ENCODE measurements at places on chromosomes 12 and 14. TPM values are rescaled to one million over a fixed set of nuclear protein-coding genes. Genes with fewer than 3 reads are reported as not detected.

Gene DBX2
- total RNA-seq: 0.19 TPM

Gene RHEBL1
- 1.1 TPM for total RNA-seq

Gene ADGRD1
- total RNA-seq: 97.6 TPM

Gene TM9SF1
- 37.3 TPM for total RNA-seq

Gene LRRC23
- total RNA-seq: 5.3 TPM

Gene SLC25A21
- 1.3 TPM for total RNA-seq

Gene MGP
- 7,115 TPM for total RNA-seq

Gene MBD6
- 77.4 TPM for total RNA-seq

Gene KRT83
- not detected for total RNA-seq

Gene PTPRB
- 38.3 TPM for total RNA-seq

Gene G2E3
- 15.9 TPM for total RNA-seq

Gene SERPINA9
- not detected for total RNA-seq

Gene SIX6
- not detected for total RNA-seq

DNA sequence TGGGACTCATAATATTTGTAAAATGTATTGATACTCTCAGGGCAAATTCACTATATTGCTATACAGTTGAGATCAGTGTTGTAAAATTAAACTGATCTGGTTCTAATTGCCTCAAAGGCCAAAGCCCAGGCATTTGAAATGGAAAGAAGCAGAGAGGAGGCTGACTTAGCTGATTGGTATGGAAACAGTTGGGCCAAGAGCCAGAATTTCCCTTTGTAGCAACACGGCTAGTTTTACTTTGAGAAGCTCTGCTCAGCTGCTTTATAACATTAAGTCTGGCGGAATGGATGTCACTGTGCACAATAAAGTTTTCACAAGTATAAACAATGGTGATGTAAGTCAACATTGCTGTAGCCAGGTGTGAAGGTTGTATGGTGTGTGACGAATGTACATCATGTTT, 186.4 kb downstream of the MSRB3 start:
- DNase-seq: no peak

- DNase-seq: no peak
Measured at GRCh38 chr12:91620992-91621391, 438.4 kb upstream of the DCN start.

GRCh38 chr12:125470838-125471783, 405.9 kb downstream of the AACS start:
- no peak for DNase-seq

DNA sequence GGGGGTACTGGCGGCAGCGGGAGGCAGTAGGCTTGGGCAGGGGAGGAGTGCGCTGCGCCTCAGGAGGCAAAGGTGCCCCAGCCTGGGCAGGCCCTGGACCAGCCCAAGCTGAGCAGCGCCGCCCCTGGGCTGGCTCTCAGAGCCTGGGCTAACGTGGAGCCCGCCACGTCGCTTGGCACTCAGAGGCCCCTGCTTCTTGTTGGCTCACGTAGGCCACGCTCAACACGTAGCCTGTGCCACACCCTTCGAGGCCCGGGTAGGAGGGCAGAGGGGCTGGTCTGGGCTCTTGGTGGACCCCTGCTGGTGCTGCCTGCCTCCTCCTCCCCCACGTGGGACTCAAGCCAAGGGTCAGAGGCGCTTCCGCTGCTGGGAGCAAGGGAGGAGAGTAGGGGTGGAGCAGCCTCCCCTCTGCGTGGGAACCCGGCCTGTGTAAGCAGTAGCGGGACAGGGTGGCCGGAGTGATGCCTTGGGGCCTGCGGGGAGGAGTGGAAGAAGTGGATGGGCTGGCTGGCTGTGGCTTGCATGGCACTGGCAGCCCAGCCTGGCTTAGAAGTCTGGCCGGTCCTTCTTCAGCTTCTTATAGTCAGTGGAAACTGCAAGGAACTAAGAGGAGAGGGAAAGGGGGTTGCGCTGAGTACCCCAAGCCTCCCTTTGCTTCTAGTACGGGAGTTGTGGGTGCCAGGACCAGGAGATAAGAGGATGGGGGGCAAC, 5.7 kb downstream of the SHMT2 start:
- DNase-seq: peak; percentile 93

- DNase-seq: no peak
Measured at GRCh38 chr12:94969424-94969823, 34.1 kb downstream of the NDUFA12 start.

- DNase-seq: peak; percentile 52
Measured at GRCh38 chr14:95496690-95497259, 19.7 kb downstream of the SYNE3 start.

DNA sequence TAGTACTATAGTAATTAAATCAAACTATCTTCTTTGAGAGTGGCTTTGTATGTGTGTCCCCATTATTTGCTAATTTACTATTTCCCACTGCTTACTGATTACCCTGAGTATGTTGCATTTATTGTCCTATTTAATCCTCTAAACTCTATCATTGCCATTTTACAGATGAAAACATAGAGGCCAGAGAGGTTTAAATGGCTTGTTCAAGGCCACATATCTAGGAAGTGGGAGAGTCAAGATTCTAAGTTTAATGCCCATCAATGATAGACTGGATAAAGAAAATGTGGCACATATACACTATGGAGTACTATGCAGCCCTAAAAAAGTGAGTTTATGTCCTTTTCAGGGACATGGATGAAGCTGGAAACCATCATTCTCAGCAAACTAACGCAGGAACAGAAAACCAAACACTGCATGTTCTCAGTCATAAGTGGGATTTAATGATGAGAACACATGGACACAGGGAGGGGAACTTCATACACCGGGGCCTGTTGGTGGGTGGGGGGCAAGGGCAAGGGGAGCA, 419.7 kb downstream of the ZFP36L1 start:
- no peak for DNase-seq

- no peak for DNase-seq
Measured at GRCh38 chr12:29544428-29545101, 47.1 kb upstream of the OVCH1 start.

- DNase-seq: no peak
Measured at GRCh38 chr12:93803424-93803807, 126.2 kb downstream of the CRADD start.

- no peak for DNase-seq
Measured at GRCh38 chr12:117596968-117597367, 235.5 kb upstream of the NOS1 start.

DNA sequence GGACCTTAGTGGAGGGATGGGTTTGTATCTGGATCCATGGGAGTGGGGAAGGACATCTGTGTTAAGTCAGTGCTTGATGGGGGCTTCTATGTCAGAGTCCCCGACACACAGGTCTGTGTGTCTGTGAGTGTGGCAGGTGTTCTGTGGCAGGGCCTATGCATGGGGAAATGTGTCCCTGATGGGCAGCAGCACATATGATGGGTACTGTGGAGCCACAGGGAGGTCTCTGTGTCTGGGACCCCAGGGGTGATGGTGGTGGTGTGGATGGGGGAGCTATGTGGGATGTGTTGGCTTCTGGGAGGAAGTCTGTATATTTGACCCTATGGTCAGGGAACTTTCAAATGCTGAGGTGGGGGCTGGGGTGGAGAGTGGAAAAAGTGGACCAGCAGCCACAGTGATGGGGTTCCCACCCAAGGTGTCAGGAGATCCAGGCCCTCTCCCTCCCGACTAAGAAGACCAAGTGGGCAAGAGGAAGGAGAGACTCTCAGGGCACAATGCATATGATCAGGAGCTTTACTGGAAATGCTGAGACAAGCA, 16.5 kb downstream of the KRT7 start:
- no peak for DNase-seq

- no peak for DNase-seq
Measured at GRCh38 chr14:60965402-60965801, 15.5 kb downstream of the TRMT5 start.

- no peak for DNase-seq
Measured at GRCh38 chr12:71746974-71747611, 7.6 kb upstream of the RAB21 start.

DNA sequence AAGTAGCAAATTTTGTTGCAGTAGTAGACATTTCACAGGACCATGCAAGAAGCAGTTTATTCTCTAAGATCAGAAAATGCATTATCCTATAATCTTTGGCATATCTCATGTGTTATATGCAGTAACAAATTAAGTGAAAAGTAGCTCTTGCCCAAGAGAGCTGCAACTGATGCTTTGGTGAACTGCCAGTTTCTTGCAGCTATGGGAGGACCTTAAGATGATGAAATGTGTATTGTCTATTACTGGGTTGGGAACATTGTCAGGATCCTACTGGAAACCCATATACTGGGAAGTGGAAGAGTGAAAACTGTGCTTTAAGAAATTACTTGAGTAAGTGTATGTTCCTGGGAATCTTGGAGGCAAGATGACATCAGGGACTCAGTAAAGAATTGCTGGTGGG, 238.8 kb downstream of the DACT1 start:
- DNase-seq: no peak

DNA sequence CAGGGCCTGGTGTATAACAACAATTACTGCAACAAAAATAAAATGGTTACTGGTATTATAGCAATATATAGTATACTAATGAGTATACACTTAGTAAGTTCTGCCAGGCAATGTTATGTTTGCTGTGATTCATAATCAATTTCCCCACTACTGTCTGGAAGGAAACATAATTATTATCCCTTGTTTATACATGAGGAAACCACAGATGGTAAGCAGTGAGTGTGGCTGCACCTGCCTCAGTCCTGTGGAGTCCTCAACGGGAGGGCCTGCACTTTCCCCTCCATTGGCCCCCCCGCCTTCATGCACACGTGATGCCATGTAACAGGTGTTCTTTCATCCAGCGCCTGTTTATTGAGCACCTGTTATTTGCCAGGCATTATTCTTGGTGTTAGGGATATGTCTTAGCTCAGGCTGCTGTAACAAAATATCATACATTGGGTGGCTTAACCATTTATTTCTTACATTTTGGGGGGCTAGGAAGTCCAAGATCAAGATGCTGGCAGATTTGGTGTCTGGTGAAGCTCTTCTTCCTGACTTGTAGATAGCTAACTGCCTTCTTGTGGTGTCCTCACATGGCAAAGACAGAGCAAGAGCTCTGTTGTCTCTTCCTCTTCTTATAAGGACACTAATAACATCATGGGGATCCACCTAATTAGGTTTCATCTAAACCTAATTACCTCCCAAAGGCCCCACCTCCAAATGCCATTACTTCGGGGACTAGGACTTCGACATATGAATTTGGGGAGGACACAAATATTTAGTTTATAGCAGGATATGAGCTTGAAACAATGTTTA, 59.5 kb upstream of the CHGA start:
- no peak for DNase-seq

DNA sequence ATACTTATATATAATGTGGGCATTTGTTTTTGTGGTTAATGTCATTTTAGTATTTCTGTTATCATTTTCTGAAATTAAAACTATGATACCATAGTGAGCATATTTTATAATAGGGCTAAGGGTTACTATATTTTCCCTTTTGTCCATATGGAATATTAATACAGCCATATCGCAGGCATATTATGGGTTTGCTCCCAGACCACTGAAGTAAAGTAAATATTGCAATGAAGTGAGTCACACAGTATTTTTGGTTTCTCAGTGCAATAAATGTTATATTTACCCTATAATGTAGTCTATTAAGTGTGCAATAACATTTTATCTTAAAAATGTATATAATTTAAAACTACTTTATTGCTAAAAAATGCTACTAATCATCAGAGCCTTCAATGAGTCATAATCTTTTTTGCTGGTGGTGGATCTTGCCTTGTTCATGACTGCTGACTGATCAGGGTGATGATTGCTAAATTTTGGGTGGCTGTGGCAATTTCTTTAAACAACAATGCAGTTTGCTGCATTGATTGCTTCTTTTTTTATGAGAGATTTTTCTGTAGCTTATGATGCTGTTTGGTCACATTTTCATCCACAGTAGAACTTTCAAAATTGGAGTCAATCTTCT, 1044.5 kb upstream of the NOVA1 start:
- no peak for DNase-seq

DNA sequence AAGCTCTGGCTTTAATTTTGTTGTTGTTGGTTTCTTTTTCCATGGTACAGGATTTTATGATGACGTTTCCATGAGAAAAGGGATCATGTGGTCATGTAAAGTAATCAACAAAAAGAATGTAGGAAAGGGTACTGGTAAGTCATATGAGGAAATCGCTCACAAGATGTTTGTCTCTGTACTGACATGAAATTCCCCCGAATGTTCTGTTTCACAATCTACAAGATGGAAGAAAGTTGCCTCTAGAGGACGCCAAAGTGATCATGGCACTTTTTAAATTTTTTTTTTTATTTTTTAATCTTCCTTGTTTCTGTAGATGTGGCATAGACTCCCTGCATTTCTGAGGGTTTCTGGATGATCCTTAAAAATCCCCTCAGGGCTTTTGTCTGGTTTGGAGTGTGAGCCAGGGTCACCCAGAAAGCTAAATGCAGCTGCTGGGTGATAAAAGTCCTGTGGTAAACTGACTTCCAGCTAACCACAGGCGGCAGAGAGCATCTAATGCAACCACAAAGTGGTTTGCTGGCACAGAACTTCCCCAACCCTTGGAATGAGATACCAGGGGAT, 393.5 kb downstream of the CCDC91 start:
- DNase-seq: no peak

GRCh38 chr12:20946732-20947131, 136.2 kb downstream of the SLCO1B3 start:
- DNase-seq: no peak

DNA sequence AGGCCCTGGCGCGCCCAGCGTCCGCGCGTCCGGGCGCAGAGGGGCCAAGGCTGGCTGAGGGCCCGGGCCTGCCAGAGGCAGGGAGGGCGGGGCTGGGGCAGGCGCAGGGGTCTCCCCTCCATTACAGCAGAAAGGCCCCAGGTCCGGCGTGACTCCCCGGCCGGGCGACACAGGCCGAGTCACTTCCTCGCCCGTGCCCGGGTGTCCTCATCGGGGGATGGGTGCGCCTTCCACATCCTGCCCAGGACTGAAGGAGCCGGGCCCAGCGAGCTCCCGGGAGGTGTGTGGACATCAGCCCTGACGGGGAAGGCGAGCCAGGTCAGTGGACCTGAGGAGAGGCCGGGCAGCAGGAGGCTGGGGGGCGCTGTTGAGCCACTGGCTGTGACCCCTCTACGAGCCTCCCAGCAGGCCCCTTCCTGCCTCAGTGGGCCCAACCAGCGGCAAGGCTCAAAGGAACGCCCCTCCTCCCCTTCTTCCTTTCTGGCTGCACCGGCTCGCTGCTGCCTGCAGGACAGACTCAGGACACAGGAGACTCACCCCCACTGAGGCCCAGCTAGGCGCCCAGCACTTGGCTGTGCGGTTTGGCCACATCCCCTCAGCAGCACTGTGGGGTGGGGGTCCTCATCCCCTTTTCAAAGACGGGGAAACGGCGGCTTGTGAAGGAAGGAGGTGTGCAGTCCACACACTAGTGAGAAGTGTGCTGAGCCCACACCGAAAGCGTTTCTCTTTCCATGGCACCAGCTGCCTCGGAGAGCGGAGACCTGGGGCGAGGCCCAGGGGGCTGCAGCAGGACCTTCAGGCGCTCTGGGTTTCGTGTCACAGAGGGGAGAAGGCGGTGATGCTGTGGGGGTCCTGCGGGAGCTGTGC, 606 bp downstream of the TNFAIP2 start:
- DNase-seq: peak; percentile 76

DNA sequence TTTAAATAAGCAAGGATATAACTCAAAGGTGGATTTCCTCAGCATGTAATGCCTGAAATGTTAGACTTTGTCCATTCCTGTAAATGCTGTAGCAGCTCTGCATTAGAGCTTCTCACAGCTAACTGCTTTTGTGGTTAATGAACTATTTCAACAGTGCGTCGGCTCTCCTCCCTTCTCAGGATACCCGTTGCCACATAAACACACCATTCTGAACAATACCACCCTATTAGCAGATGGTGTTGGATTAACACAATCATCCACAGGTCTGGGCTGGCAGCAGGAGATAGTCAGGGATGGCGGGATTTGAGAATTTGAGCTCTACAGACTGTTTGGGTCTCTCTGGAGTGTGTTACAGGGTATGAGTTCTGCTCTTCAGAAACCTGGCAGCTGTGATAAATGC, 33.5 kb upstream of the C12orf42 start:
- DNase-seq: no peak

GRCh38 chr14:101364503-101365328, 196.6 kb upstream of the DIO3 start:
- DNase-seq: peak; percentile 74
